ENCODE measurements at places on chromosomes 3 and 15.
A peak's percentile ranks its signal among the peaks of the same experiment; 100 is the strongest.

- no peak for DNase-seq
These were observed 794 bp downstream of the ARPP19 start for GRCh38 chr15:52567871-52568600.

DNA sequence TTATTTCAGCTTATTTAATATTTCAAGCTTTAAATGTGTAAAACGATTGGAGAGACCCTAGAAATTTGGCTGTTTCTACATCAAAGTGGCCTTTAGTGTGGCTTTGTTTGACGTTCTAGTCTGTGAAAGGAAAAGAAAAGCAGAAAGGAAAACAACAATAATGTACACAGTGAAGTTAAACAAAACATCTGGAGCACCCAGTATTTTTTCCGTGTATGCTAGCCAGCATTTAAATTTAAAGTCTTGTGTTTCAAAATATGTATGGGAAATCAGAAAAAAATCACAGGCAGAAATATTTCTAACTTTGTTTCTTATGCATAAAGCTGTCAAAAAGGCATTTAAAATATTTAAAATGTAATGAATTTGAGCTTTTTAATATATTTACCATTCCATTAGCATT lies 218.1 kb downstream of the NAALADL2 start:
- DNase-seq = no peak

GRCh38 chr15:44656298-44656697 lies 7.2 kb downstream of the SPG11 start:
- DNase-seq = no peak

GRCh38 chr15:63442080-63442479 lies 60.4 kb upstream of the CA12 start:
- DNase-seq = no peak

DNA sequence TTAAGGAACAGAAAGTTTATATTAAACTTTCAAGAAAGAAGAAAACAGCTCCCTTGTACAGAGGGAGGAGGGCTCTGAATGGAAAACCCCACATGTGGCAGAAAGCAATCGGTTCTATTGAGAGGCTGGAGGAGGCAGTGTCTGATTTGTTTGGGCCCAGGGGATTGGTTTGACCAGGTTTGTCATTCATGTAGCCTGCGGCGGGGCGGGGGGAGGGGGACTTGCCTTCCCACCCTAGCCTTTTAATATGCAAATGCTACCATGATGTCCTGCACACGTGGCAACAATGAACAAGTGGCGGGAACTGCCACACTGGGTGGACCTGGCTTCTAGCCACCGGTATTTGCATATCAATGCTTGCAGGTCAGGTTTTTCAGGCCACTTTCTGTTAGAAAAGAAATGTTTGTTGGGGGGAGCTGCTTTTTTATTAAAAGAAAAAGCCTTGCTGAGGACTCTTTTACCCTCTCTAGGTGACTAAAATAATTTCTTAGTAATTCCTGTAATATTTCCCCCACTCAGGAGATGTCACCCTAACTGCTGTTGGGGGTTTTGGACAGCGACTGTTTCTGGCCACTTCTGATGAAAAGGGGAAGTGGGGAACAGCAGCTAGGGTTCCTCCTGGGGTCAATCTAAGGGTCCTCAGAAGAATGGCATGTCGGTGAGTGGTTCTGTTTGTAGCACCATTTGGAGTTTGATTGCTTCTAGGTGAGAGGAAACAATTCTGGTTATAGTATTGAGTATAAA lies 691.2 kb downstream of the TBL1XR1 start:
- DNase-seq = no peak

DNA sequence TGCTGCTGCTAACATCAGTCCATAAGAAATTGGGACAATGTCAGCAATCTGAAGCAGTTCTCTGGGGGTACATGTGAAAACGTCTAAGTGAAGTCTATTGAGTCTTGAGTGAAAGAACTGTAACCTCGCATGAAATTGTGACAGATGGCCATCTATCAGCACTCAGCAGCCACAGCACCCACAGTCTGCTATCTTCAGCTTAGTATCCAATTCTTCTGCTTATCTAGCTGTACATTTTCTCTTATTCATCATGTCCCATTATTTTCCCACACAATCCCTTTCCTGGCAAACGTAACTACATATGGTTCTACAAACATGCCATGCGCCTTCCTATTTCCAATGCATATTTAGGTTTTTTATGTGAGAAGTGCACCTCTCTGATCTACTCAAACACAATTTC lies 629.7 kb downstream of the NTRK3 start:
- DNase-seq = no peak

DNA sequence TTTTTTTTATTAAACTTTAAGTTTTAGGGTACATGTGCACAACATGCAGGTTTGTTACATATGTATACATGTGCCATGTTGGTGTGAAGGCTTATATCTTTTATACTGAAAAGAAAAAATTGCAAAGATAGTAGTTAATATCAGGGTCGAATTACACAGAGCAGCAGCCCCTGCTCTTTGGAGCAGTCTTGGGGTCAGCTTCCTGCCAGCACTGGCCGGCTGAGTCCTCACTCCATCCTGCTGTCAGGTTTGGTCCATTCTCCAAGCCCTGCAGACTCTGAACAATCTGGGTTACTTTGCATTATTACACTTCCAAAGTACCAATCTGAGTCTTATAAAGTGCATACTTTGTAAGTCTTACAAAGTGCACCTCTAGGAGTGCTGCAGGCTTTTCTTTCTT lies 66.0 kb downstream of the COL8A1 start:
- no peak for DNase-seq

DNA sequence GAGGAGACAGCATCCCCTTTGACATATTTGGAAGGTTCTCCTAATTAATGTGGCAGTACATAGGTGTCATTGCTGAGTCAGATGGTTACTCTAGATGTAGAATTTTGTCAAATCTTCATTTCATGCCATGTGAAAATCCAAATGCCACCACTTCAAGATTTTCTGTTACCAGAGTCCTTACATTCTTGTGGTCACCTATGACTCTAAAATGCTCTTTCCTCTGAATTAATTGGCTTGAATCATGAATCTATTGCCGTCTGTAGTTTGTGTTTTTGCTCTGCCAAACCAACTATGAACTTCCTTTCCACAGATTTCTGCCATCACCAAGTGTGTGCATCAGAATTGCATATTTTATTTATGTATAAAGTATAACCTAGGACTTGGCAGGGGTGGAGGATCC lies 269.4 kb upstream of the ZPLD1 start:
- DNase-seq = peak; percentile 71

DNA sequence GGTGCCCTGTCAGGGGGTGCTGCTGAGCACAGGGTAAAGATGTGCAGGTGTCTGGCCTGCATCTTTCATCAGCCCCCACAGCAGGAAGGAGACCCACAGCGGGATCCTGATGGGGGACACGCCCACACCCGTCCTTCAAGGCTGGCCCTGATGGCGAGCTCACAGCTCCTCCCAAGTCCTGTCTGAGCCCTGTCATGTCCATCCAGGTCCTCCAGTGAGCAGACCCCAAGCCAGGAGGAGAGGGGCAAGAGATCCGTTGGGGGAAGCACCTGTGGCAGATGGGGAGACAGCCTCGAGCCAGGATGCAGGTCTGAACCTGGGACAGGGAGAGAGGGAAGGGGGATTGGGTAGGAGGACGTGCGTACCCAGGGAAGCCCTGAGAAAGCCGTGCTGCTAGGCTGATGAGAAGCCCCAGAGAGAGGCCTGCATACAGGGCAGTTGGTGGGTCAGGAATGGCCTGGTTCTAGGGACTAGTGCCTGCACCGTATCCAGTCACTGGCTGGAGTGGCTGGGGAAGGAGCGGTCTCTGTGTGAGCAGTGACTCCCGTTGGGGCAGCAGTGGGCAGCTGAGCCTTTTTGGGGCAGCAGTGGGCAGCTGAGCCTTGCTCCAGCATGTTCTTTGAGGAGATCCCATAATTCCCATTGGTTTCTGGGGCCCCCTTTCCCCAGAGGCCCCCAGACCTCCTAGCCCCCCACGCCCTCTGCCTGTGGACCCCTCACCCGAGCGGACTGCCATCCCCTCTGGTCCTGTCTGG lies 133.3 kb upstream of the MEF2A start:
- no peak for DNase-seq

- DNase-seq = no peak
These were observed 10.5 kb upstream of the PIK3CB start for GRCh38 chr3:138845181-138845601.

DNA sequence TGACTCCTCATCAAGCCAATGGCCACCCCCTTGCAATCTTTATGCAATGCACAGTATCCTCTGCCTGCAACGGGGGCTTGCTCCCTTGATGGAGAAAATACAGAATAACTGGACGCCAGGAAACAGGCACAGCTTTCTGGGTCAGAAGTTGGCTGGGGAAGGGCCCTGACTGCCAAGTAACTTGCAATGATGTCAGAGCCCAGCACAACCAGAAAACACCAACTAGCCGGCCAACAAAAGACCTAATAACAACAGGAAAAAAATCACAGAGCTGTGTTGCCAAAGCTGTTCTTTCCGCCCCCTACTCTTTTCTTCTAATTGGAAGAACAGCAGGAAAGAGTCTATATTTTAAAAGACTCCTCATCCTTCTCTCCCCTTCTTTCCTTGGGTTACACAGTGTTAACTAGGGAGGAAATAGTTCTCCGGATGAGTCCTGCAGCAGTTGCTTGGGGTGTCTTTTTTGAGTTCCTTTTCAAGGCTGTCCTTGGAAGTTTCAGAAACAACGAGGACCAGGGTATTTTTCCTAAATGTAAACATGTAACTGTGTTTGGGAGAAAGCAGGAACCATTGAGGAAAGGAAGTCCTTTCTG lies 1.4 kb upstream of the SEMA6D start:
- DNase-seq = peak; percentile 9

DNA sequence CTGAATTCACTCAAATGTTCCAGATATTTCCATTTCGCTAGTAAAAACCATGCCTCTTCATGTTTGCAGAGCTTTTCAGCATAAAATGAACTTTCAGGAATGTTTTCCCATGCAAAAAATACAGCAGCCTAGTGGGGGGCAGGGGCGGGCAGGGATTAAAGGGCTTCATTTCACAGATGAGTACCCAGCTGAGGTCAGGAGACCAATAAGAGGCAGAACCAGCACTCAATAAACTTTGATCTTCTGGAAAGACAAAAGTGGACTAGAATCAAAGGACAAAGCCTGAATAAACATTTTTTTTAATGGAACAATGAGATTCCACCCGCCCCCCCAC lies 8.0 kb downstream of the KLHL25 start:
- DNase-seq = no peak

DNA sequence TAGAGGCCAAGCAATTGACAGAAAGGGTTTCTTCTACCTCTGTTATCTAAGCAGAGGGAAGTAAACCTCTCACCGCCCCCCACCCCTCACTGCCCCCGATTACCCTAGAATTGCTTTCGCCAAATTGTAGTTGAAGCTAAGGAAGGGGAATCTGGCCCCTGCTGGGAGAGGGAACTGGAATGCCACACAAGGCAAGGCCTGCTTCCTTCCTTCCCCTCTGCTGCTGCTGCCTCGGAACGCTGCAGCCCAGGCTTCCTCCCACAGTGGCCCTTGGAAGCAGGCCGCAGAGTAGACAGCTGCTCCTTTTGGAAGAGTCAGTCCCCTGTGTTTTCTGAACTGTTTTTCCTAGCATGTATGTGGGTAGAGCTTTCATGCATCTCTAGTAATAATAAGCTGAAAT lies 21.6 kb downstream of the RLBP1 start:
- no peak for DNase-seq

- DNase-seq = no peak
These were observed 657.0 kb downstream of the TUSC7 start for GRCh38 chr3:117366574-117366973.

DNA sequence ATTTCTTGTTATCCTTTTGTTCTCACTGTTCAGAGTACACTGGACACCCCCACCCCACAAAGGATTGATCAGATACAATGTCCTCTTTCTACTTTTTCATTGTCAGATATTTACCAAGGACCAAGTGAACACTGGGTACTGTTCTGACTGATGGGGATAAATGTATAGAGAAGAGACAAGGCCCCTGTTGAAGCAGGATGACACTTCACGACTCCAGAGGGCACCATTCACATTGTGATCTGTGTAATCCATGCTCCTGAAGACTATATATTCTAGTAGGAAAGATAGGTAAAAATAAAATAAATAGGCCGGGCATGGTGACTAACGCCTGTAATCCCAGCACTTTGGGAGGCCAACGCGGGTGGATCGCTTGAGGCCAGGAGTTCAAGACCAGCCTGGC lies 7.2 kb upstream of the CRYGS start:
- no peak for DNase-seq

- no peak for DNase-seq
These were observed 1.5 kb downstream of the MELTF start for GRCh38 chr3:197027896-197028727.

DNA sequence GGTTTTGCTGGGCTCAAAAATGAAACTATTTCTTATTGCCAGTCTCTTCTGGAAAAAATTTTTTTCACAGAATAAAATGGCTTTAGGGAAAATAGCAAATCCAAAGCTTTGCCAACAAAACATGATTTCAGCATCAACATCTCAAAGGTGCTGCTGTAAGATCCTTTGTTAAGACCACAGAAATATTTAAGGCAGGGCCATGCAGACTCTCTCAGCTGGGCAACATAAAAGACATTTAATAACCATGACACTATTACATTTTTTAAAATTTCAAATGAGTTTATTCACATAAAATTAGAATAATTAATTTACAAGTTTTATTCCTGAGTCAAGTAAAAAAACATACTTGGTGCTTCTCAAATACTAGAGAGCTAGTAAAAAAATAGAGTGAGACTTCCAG lies 527.1 kb upstream of the DPPA4 start:
- DNase-seq = no peak

DNA sequence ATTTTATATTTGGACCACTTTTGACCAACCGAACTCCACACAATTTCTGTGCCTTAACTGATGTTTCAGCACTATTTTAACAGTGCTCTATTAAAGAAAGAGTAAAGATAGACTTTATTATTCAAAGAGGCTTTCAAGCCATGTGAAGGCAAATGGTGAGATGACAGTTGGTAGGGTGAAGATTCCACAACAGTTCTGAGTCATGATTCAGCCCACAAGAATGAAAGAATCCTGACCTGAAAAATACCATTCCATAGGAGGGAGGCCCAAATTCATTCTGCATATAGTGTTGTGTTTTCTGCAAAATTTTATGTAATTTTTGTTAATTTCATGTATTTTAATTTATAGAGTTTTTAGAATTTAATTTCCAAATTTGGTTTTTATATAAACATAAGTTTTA lies 135.6 kb upstream of the STAC start:
- DNase-seq = peak; percentile 77

- peak; percentile 67 for DNase-seq
These were observed 44.2 kb downstream of the RBPMS2 start for GRCh38 chr15:64731012-64731804.

GRCh38 chr15:39156646-39157250 lies 424.1 kb upstream of the THBS1 start:
- peak; percentile 64 for DNase-seq

- no peak for DNase-seq
These were observed 45.6 kb upstream of the TFRC start for GRCh38 chr3:196127308-196128040.

GRCh38 chr3:101530686-101531047 lies 17.7 kb upstream of the SENP7 start:
- DNase-seq = no peak

GRCh38 chr15:23753248-23753647 lies 66.1 kb upstream of the NDN start:
- no peak for DNase-seq

GRCh38 chr3:61964566-61964965 lies 403.2 kb downstream of the PTPRG start:
- DNase-seq = peak; percentile 39

GRCh38 chr3:19901337-19901736 lies 32.7 kb downstream of the EFHB start:
- peak; percentile 28 for DNase-seq
